ENCODE measurements at places on chromosomes 5 and 9.
A peak's percentile ranks its signal among the peaks of the same experiment; 100 is the strongest.

DNA sequence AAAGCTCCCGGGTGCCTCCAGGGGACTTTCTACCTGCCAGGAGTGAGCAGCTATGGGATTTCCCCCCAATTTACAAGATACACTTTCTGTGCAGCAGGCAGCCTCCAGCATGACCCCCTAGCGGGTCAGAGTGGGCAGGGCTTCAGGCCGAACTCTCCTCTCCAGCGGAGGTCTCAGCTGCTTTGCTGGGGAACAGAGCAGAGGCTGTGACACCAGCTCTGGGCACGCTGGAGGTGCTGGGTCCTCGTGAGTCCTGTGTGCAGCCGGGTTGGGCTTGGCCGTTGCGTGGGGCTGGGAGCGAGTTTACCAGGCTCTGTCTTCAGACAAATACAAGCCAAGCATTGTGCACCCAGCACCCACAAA, 2.9 kb downstream of the NRARP start:
- no peak for DNase-seq

DNA sequence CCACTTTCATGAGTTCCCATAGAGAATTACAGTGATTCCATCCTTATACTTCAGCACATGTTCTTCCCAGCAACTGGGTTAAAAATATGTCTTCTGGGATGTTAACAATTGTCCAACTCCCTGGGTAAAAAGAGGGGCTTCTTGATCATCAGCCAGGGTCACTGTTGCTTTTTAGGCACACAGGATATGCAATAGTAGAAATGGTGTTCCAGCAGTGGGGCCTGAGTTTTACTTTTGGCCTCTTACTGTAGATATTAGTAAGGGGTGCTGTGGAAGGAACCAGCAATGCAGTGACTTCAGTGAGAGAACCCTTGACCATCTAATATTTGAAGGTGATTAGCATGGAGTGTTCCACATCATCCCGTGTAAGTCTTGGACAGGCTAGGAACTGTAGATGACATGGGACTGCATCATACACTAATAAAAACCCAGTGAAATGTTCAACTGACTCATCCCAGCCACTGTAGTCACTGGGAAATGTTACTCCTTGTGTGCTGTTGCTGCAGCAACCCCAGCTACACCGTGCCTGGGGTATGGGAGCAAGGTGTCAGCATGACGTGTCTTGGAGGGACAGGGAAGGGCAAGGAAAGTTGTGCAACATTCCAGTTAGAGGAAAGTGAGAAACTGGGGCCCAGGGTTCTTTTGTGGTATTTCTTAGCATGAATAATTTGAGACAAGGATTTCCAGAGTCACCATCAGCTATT, 610.9 kb downstream of the RAB3C start:
- DNase-seq, result no peak

- no peak for DNase-seq
These were observed 7.2 kb downstream of the BTNL9 start for GRCh38 chr5:181047288-181047687.

DNA sequence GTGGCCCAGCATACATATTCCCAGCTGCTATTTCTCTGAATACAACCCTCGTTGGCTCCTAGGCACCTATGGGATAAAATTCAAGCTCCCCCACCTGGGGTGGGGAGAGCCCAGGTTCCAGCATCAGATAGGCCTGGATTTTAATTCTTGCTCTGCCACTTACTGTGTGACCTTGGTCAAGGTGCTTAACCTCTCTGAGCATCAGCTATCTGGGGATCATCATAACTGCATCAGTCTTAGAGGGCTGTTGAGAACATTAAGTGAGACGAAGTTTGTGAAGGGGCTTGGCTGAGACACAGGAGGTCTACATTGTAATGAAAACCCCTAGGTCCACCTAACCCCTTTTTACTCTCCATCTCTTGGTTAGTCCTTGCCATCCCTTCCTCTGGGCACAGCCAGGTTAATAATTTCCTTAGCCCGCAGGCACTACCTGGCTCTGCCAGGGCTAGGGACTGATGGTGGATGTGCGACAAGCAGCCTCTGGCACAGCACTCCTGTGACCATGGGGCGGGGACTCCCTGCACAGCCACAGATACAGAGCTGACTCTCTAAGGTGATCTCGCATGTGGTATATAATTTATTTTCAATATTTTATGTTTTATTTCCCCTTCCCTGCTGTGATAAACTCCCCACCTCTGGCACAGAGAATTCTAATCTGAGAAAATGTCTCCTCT, 68.7 kb downstream of the CRB2 start:
- DNase-seq, result no peak

- DNase-seq, result no peak
These were observed 499.8 kb upstream of the GRIA1 start for GRCh38 chr5:152990649-152991048.

DNA sequence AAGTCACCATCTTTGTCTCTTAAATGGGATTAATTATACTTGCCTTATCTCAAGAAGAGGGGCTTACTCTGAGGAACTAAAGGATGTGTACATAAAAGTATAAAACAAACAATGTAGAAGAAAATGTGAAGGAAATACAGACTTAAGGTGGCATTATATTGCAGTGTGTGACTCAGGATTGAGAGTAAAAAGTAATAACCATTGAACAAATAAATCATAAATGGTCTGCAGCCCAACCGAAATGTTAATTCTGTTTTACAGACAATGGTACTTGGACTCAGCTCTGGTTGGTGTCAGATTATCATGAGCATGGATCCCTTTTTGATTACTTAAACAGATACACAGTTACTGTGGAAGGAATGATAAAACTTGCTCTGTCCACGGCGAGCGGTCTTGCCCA, 37.4 kb downstream of the TGFBR1 start:
- no peak for DNase-seq

DNA sequence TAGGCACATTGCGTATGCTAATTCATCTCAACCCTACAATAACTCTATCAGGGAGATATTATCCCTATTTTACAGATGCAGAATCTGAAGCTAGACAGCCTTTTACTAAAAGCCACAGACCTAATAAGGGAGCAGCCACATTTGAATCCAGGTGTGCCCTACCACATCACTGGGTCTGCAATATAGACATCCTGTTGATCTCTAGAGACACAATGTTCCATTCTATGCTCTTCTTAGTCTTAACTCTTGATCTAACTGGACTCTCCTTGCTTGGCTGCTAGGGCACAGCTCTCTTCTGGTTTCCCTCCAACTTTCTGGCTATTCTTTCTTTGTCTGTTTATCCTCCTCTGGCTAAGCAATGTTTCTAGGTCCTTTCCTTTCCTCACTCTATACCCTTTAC, 1.4 kb upstream of the SPATA6L start:
- DNase-seq, result no peak

GRCh38 chr5:134904610-134905245, at the start of gene PCBD2:
Gene PCBD2, plus strand, starts transcription at chr5:134905131. Its CDS starts 9 bp downstream, at chr5:134905140.
- DNase-seq, result peak; percentile 73

GRCh38 chr5:151293624-151294023, 9.9 kb downstream of the SLC36A3 start:
- no peak for DNase-seq

GRCh38 chr9:98625728-98626127, 83.0 kb downstream of the GABBR2 start:
- DNase-seq, result no peak

GRCh38 chr5:161740433-161740832, 54.9 kb downstream of the GABRA6 start:
- no peak for DNase-seq

DNA sequence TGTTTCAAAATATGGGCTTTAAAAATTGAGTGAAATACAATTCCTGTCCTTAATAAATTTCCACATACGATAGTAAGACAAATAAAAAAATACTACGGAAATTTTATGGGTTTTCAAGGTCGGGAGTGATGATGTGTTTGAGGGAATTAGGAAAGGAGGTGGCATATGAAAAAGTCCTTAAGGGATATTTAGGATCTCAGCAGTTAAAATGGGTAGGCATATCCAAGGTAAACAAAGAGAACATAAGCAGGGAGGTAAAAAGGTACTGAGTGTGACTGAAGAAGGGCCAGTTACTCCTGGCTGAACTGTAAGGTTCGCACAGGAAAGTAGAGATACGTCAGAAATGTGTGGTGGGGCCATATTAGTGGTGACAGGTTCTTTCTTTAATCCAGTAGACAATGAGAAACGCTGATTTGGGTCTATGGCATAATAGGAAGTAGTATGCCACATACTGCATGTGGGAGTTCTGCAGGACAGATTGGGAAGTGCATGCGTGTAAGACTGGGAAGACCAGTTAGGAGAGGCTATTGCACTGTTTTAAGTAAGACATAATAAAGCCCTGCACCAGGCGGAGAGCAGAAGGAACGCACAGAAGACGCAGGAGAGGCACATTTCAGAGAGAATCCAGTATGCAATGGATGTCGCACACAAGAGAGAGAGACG, 937 bp upstream of the HMGCR start:
- peak; percentile 18 for DNase-seq

DNA sequence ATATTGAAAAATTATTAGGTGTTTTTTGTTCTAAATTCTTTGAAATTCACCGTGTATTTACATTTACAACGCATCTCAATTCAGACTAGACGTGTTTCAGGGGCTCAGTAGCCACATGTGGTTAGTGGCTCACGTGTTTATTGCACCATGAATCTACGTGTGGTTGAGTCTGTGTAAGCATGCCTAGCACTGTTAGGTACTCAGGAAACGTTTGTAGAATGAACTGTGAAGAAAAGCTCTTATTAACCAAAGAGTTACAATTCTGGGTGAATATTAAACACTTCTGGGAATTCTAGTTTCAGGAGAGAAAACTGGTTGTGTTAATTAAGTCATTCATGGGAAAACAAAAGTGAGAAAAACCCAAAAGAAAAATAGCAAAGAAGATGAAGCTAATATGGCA, 117.5 kb upstream of the CDH6 start:
- DNase-seq, result no peak

DNA sequence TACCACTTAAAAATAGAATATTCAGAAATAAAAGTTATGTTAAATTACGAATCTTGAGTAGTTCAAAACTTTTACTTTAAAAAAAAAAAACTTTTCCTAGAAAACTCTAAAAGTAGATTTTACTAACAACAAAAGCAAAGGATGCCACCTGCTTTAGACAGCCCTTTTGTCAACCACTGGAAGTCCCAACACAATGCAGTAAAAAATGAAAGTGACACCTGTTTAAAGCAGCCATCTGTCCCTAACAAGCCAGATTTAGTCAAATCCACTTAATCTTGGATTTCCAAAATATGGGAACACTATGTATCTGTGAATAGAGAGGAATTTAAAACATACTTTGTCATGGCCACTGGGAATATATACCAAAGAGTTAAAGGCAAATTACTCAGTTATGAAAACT, 3.8 kb downstream of the RFX3 start:
- DNase-seq, result no peak

DNA sequence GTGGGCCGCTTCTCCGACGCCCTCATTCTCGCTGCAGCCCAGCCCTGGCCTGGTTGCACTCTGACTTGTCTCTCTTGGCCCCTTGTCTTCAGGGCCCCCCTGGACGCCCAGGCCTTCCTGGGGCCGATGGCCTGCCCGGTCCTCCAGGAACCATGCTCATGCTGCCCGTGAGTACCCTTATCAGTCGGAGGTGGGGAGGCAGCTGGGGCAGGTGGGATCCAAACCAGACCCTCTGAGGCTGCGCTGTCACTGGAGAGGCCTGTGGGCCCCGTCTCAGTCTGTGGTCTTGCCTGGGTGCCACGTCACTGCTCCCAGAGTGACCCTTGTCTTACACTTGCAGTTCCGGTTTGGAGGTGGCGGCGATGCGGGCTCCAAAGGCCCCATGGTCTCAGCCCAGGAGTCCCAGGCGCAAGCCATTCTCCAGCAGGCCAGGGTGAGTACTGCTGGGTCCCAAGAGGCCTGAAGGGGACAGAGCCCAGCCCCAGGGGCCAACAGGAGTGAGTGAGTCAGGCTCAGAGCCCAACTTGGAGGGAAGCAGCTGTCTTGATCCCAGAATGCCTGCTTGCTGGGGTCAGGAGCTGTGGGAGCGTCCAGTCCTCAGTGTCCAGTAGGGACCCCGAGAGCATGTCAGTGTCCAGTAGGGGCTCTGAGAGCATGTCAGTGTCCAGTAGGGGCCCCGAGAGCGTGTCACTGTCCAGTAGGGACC, 109.0 kb downstream of the COL5A1 start:
- no peak for DNase-seq

GRCh38 chr5:140202078-140202477, 27.1 kb downstream of the CYSTM1 start:
- DNase-seq, result no peak

DNA sequence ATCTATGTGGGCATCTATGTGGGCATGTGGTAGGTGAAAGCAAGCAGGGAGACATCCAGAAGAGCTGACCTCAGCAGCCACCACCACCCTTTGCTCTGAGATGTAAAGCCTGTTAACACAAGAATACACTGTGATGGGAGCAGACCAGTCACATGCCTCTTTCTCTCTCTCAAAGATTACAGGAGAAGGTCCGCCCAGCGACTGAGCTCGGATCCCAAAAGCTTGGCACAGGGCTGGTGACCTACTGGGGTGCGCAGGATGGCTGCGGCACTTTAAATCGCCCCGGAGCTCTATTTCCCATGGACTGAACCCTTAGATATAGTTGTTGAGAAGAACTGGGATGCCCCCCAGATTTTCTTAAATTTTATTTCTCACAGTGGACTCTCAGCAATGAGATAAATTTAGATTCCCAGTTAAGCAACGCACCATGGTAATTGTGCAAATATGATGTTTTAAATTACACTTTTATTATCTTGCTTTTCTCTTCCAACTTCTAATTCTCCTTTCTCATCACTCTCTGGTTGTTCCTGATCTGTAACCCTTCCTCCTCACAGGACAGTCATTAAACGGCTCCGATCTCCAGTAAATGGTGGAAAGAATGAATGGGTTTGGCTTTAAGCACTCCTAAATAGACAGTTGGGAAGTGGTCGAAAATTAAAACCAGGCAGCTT, 37.7 kb upstream of the ICE1 start:
- no peak for DNase-seq

DNA sequence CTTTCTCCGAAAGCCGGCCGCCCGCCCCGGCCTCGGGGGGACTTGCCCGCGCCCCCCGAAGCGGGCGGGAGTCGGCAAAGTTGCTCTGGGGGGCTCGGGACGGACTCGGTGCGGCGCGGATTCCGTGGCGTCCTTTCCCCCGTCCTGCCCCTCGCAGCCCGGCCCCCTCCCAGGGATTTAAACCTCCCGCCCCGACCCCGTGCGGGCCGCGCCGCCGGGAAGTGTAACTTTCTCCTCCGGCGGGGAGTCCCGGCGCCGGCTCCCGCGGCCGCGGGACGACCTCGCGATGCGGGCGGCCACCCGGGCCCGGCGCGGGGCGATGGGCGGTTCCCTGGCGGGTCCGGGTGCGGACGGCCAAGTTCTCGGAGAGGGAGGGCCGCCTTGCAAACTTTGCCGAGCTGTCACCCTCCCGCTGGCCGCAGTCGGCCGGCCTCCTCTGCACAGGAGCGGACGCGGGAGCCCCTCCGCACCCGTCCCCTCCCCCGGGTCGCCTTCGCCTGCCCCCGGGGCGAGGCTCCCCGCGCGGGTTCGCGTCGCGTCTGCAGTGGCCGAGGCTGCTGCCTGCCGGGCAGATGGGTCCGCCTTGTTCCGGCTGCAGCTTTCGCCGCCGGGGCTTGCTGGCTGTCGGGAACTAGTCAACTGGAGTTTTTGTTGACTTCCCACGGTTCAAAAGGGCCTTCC, 732 bp downstream of the PBX3 start:
- no peak for DNase-seq

GRCh38 chr9:130906735-130907416, 10.3 kb upstream of the QRFP start:
- DNase-seq, result no peak

- DNase-seq, result no peak
These were observed 144.5 kb upstream of the FTMT start for GRCh38 chr5:121707178-121707577.
